HFFc6 (cell line): ENCODE measurements at places on chromosomes 12 and 14. TPM values are rescaled to one million over a fixed set of nuclear protein-coding genes. Genes with fewer than 3 reads are reported as not detected.

GRCh38 chr14:20631023-20631879, 10.2 kb downstream of the OR6S1 start:
- DNase-seq: peak; percentile 71

- no peak for DNase-seq
These were observed 75.5 kb downstream of the GALNT9 start for GRCh38 chr12:132253698-132254480.

- no peak for DNase-seq
These were observed 155.5 kb downstream of the PTPRO start for GRCh38 chr12:15477761-15478160.

GRCh38 chr12:70553391-70553859, 83.8 kb downstream of the PTPRB start:
- no peak for DNase-seq

DNA sequence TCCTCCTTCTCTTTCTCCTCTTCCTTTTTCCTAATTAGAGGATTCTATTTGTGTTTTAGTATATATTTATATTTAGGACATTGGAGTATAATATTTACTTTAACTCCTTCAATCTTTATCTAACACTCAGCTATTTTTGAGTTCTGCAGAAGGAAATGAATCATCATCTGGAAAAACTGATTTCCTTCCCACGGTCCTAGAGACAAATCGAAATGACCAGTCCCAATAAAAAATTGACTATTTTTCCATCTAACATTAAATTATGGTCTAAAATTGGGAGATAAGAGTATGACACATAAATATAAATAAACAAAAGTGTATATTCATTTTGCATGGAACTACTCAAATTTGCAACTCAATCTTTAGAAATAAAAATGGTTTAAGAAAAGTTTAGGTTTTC, 167.4 kb downstream of the TMTC3 start:
- peak; percentile 63 for DNase-seq

The KRT75 gene
- total RNA-seq: not detected in 3 replicates

The SERPINA9 gene
- not detected in 3 replicates for total RNA-seq

The IKZF4 gene
- total RNA-seq: 5.1 to 7.2 TPM (median 5.9 TPM) in 3 replicates

The GLT1D1 gene
- not detected in 3 replicates for total RNA-seq
